NCI-H226 (cell line): ENCODE measurements at places on chromosomes 2 and 18.

DNA sequence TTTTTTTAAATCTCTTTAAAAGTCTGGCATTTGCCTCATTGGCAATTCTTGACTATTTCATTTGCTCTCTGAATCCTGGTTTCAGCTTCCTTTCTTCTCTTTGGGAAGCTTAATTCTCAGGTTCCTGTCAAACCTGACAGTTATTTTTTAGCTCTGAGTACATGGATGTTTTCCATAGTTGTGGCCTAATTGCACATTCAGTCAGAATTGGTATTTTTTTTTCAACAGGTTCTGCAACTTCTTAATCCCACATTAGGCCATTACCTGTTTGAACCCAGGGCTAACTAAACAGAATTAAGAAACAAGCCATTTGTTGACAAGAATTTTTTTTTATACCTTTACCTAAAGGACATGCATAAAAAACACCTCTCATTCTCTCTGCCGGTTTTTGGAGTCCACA, 338.8 kb downstream of the SETBP1 start:
- no peak for DNase-seq

DNA sequence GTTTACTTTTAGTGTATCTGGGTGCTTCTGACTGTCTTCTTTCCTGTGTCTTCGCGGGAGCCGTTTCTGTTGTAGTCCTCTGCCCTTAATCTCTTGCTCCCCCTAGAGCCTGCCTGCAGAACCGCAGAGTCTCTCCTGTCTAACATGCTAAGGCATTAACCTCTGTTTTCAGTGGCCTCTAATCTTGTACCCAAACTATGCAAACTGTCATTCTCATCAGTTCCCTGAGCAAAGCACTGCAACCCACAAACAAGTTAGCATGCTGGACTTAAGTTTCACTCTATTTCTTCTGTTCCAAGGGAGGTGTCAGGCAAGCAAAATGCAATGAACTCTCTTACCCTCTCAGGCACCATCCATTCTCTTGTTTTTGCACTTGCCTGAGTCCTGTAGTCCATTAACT, 138.4 kb downstream of the OTX1 start:
- no peak for DNase-seq

- no peak for DNase-seq
These were observed 299.9 kb downstream of the CCDC74A start for GRCh38 chr2:131827481-131828163.

GRCh38 chr2:7685342-7686015, 768.3 kb downstream of the RNF144A start:
- peak; percentile 80 for DNase-seq

- DNase-seq, result no peak
These were observed 95.4 kb upstream of the BCL2L11 start for GRCh38 chr2:111025288-111025687.

DNA sequence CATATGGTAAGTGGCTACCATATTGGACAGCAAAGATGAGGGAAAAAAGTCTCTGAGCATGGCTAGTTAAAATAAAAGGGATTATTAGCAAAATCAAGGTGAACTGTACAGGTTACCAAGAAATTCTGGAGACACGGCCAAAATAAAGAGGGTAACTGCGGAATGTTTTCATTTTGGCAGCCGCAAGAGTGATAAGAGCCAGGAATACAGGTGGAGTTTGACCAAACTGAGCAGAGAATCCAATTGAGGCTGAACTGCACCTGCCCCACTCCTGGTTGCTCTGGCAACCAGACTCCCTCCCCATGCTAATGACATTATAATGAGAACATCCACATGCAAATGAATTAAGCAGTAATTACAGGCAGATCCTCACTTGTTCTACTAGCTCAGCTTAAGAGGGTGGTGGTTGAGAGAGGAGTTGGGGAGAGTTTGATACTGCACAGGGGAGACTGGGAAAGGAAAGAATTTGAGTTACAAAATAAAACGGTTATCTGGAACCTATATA, 18.8 kb upstream of the EPHA4 start:
- no peak for DNase-seq

GRCh38 chr18:35029770-35030169, 11.4 kb upstream of the MAPRE2 start:
- no peak for DNase-seq

- peak; percentile 57 for DNase-seq
These were observed 8.2 kb downstream of the DLX2 start for GRCh38 chr2:172094294-172095145.

GRCh38 chr18:44848644-44849335, 168.1 kb downstream of the SETBP1 start:
- DNase-seq, result no peak

- no peak for DNase-seq
These were observed 113.5 kb downstream of the EPHA4 start for GRCh38 chr2:221458578-221458977.

- DNase-seq, result peak; percentile 52
These were observed 128.6 kb downstream of the ZNF532 start for GRCh38 chr18:58993260-58993659.

GRCh38 chr2:66024391-66024790, 410.5 kb upstream of the MEIS1 start:
- no peak for DNase-seq

- no peak for DNase-seq
These were observed 12.4 kb upstream of the STAT1 start for GRCh38 chr2:191026377-191026776.

DNA sequence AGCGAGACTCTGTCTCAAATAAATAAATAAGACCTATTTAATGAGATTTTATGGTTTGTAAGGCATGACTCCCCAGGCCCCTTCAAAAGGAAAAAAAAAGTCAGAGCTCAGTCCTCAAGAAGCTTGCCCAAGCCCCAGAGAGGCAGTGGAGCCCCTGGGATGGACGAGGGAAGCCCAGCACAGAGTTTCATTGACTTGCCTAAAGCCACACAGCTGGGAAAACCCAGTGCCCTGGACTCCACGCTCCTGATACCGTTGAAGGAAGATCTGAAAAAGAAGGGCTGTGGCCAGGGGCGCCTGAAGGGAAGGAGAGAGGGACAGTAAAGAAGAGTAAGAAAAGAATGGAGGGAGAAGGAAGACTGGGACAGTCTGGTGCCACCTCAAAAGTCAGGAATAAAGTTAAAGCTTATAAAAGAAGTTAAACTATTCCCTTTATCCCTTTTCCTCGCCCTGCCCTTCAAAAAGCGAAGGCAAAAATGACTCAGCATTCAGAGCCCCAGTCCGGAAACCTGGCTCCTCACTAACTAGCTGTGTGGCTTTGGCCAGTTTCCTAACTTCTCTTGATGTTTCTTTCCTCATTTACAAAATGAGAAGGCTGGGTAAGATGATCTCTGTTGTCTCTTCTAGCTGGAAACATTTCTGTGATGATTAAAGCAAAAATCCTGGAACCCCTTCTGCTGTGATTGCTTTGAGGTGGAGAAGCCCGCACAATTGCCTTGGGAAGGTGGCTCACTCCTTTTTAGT, 46.7 kb downstream of the LYPD1 start:
- DNase-seq, result no peak

GRCh38 chr2:230498506-230499107, 82.6 kb downstream of the SP100 start:
- no peak for DNase-seq

DNA sequence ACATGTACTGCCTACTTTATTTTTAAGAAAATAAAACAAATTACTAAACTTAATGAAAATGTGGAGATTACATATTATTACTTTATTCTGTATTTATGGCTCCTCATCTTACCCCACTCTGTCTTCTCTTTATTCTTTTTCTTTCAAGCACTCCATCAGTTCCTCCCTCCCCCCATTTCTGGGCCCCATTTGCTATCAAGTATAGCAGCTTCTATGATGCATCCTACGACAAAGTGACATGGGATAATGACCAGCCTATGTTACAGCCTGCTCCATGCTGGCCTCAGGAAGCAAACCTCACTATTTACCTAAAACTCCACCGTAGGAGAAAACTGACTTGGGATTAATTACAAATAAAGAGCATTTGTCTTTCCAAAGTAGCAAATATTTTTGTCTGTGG, 58.8 kb downstream of the RND3 start:
- DNase-seq, result no peak

DNA sequence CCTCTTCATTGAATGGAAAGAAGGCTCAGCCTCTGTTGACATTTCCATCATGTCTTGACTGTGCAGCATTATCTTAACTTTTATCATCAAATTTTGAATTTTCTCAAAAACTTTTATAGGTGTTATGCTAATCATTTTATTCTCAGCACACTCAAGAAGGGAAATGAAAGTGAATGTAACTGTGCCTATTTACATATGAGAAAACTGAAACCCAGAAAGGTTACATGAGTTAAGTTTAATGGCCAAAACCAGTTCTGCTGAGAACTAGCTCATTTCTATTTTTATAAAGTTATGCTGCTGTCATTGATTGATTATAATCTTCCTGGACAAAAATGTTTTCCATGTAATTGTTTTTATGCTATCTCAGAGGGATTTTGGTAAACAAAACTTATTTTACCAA, 618.8 kb upstream of the NRXN1 start:
- no peak for DNase-seq

- no peak for DNase-seq
These were observed 48.4 kb downstream of the NEMP2 start for GRCh38 chr2:190486037-190486623.

DNA sequence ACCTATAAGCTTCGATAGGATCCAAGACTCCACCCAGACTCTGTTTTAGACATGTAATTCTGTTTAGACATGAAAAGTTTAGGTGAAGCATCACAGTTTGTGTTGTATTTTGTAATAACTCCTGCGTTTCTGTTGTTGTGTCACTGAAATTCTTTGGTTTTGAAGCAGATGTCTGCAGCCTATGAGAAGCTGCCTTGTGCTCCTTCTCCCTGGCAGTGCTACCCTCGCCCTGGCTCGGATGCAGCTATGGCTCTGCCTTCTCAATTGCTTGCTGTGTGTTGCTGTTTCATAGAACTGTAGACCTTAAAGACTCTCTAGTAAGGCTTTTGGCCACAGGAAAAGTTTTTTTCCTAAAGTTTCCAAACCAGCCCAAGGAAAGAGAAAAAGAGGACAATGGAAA, 40.2 kb upstream of the ZNF638 start:
- no peak for DNase-seq

DNA sequence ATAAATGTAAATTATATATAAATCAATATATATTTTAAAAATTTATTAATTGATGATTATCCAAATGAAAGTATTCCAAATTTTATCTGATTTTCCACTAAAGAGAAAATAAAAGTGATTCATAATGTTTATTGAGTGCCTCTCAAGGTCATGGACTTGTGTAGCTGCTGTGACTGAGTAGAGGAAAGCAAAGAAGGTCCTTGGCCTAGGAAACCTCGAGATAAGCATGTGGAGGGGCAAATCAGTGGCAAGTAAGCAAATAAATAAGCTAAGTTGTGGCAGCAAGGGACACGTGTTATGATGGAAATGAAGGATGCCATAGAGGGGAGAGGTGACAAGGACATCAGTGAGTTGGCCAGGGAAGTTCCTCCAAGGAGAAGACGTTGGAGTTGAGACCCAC, 866.1 kb upstream of the ID2 start:
- no peak for DNase-seq

DNA sequence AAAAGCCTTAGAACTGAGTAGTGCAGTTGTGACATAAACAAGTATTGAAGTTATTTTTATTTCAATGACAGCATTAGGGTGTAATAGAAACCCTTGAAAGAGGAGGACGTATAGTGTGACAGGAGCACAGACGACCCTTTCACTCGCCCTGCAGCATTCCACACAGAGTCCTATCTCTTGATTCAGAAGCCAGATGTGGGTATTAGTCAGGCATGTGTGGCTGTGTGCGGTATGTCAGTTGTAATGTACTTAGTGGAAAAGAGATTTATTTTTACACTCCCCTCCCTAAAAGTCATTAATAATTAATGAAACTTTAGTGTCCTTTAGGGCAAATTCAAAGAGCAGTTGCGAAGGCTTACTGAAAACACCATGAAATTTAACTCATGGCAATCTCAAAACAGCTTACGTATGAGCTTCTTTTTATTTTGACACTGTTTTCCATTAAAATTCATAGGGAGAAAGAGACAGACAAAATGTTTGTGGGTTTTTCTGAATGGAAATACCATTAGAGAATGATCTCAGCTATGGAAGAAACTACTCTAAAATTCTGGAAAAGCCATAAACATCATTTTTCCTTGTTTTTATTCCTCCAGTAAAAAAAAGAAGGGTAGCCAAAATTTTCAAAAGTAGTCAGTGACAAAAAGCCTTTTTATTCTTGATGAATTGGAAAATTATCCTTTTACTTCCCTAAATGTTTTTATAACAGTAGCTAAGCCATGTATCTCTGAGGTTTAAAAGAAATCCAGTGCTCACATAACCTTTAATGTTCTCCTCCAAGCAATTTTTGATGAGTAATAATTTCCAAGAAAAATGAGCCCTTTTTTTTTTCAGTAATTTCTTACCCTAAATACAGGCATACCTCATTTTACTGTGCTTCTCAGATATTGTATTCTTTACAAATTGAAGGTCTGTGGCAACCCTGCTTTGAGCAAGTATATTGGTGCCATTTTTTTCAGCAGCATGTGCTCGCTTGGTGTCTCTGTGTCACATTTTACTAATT, 84.0 kb upstream of the DSEL start:
- no peak for DNase-seq

DNA sequence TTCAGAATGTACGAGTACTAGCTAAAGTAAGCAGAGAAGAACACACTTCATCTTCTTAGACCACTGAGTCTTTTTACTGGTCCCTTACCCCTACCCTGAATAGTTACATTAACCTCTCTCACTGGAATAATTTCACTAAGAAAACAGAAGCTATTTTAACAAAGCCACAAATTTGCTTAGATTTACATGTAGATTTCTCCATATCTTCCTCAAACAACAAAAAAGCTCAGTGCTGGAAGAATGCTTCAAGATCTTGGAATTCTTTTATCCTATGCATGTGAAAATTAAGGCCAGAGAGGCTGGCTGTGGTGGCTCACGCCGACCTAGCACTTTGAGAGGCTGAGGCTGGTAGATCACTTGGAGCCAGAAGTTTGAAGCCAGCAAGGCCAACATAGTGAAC, 35.2 kb downstream of the MOGAT1 start:
- no peak for DNase-seq

GRCh38 chr2:30356776-30357175, 90.3 kb upstream of the LCLAT1 start:
- DNase-seq, result no peak

DNA sequence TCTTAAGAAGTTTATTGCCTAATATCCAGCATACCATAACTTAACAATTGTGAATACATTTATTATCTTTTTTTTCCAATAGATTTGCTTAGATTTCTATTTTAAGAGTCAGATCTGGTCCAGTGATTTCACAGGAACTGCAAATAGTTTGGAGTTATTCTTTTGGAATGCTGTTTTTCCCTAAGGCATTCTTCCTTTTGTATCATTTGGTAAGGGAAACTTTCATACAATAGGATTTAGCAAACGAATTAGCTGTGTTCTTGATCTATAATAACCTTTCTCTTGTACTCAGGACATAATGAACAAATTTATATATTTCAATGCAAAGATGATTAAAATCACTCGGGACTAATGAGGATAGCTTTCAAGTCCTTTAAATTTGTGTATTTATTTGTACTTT, 201.6 kb downstream of the ERBB4 start:
- no peak for DNase-seq

GRCh38 chr2:9641641-9642040, 10.8 kb upstream of the YWHAQ start:
- DNase-seq, result no peak

GRCh38 chr18:42187611-42188380, 232.8 kb downstream of the PIK3C3 start:
- peak; percentile 43 for DNase-seq
